Naive thymus-derived CD4-positive, alpha-beta T cell (primary cell): ENCODE measurements at places on chromosomes 3 and 15.

- no peak for DNase-seq
Observed at GRCh38 chr15:85154061-85154460, 172.4 kb downstream of the PDE8A start.

DNA sequence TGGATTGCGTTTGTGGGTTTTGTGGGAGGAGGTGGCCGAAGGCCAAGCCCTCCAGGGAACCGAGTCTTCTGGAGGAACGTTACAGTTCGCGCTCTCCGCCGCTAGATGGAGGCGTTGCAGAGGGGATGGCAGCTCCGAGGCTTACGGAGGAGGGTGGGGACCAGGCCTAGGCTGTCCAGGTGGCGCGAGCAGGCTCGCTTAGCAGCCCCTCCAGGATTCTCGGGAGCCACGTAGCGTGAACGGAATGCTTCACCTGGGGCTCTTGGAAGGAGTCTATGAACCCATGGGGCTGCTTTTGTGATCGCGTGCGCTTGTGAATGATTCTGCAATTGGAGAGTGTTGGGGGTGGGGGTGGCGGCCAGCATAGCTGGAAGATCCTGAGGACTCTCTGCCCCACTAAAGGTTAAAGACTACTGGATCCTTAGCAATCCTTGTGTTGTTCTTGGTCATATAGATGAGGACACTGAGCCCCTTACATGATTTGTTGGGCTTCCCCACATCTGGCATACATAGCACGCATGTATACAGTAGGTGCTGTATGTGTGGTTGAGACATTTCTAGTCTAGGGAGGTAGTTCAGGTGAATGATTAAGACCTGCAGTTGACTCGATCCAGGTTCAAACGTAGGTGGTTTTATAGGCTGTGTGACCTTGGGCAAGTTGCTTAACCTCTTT is 25.7 kb downstream of the FAM3D start:
- peak; percentile 38 for DNase-seq

GRCh38 chr15:66827698-66828055 is 125.6 kb downstream of the SMAD6 start:
- DNase-seq = no peak

GRCh38 chr3:142694225-142694624 is 29.6 kb upstream of the TRPC1 start:
- DNase-seq = no peak

- DNase-seq = no peak
Observed at GRCh38 chr3:125378762-125379161, 3.6 kb upstream of the ZNF148 start.

DNA sequence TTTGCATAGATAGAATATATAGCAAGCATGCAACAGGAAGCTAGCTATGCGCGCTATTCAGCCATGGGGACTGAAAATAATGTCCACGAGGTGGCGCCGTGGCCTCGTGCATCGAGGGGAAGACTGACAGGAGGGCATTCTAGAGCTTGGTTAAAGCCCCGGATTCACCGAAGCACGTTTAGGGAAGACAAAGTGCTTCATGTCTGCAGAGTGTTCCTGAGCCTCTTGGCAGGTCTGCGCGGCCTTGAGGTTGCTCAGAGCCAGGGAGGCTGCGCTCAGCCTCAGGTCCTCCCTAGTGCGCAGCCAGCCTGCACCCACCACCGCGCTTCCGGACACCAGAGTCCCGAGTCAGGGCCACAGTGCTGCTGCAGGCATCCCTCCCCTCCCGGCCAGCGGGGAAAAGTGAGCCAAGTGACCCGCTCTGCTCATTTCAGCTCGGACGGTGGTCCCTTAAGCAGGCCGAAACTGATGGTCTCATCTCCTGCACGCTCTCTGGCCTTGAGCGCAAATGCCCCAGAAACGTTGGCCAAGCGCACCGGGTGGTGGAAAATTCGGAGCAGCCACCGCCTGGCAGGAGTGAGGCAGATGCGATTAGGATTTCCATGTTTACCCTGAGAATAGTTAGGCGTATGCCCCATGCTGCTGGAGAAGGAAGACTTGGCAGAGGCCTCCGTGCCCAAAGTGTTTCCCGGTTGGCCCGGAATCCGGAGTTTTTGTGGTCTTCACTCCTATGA is 24.8 kb downstream of the GABRA5 start:
- DNase-seq = no peak

GRCh38 chr3:140530603-140531002 is 147.3 kb upstream of the TRIM42 start:
- DNase-seq = no peak

DNA sequence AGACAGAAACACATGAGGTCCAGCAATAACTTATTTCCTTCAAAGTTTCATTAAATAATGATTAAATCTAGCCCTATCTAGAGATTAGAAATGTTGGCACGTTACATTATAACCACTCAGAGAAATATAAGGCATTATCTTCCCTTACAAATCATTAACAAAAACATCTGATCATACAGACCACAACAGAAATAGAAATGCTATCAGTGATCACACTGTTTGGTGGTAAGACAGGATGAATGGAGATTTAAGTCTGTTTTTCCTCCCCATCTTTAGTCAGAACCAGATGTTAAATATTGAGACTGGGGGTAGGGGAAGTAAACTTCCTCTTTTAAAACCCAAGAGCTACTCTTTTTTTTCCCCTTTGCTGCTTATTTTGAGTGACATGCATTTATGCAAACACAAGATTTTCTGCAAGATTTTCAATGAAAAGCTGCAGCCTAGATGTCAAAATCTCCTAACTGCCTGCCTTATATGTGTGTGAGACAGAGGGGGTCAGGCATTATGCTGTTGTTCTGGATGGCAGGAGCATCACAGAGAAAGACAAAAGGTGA is 70.4 kb downstream of the CBLB start:
- DNase-seq = peak; percentile 42

- DNase-seq = no peak
Observed at GRCh38 chr3:71018799-71019198, 564.7 kb downstream of the FOXP1 start.

DNA sequence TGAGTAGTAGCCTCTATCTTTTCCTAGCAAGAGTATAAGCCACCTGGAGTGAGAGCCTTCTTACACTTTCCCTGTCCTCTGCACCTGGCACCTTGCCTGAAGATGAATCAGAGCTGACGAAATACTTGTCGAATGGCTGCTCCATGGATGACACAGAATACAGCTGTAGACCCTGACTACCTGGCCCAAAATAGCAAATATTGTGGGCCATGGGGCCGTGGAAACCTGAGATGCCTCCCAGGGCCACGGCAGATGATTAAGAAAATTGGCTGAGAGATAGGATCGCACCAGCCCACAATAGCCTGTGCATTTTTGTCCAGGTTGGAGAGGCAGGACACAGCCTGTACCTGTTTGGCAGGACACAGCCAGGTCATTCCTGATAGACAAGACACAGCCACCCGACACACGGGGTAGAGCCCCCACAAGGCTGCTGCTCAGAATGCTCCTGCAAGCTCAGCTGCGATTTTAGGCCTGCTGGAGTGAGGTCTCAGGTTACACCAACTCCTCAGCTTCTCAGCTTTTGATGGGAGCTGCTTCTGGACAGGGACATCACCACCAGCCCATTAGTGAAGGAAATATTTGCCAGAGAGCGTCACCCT is 22.9 kb upstream of the TPM1 start:
- DNase-seq = no peak

DNA sequence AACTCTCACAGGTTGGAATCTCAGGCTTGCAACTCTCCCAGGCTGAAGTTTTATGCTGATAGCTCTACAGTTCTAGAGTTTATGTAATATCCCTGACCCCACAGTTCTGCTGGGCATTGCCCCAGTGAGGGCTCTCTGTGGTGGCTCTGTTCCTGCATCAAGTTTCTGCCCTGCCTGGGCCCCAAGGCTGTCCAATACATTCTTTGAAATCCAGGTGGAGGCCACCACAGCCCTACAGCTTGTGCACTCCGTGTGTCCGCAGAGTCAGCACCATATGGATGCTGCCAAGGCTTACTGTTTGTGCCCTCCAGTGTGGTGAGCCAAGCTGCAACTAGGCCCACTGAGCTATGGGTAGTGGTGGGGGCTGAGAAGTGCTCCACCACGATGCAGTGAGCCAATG is 1141.2 kb upstream of the EPHA6 start:
- DNase-seq = no peak

DNA sequence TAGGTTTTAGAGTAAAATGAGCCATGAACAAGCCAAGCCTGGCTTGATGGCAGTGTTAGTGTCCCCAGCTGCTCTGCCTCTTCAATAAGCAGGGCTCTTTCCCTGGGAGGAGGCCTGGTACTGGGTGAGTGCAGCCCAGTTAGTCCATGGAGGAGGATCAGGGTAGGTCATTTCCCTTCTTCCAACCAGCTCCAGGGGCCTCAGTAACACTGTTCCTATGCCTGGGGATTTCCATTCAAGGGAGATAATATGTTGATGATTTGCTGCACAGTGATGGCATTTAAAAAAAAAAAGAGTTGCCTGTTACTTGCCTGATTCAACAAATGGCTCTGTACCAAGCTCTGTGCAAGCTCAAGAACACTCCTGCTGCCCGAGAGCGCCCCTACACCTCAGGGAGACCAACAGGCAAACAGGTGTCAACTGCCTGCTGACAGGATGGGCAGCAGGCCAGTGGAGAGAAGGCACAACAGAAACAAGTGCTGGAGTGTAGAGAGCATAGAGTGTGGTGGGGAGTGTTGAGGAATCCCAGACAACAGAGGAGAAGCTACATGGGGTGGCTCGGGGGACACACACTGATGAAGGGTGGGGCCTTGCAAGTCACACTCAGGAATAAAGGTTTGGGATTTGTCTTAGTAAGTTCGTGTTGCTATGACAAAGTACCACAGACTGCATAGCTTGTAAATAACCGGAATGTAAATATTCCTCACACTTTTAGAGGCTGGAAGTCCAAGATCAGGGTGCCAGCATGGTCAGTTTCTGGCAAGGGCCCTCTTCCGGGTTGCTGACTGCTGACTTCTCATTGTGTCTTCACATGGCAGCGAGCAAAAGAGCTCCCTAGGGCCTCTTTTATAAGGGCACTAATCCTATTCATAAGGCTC is 78.6 kb upstream of the PXYLP1 start:
- no peak for DNase-seq

- DNase-seq = no peak
Observed at GRCh38 chr15:65912235-65912634, 42.9 kb downstream of the RAB11A start.

DNA sequence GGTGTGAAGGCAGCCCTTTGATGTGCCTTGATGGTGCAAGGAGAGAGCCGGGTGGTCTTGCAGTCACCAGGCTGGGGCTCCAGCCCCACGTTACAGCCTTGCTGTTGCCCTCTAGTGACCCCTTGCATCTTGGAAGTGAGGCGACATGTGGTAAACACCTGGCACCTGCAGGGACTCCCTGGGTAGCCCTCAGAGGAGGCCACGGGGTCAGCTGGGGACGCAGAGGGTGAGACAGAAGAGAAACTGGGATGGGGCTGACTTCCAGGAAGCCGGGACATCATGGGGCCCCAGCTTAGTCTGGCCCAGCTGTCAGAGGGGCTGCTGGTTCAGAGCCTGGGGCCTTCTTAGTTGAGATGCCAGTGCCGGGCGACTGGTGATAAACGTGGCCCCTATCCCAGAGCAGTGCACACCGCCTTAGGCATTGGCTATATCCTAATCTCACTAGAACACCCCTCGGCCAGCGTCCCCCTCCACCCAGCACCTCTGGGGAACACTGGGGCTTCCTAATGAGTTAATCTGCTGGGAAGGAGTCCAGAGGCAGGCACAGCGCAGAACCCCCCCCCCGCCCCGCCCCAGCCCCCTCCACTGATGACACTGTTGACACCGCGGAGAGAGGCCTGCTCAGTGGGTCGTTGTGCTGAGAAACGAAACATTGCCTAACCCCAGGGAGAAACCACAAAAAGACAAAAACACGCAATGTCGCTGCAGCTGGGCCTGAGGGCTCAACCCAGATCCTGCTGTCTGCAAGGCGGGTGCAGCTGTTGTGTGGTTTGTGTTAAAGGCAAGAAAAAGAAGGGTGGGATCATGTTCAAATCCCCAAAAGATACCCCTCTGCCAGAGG is 60.5 kb upstream of the KLF13 start:
- peak; percentile 43 for DNase-seq

DNA sequence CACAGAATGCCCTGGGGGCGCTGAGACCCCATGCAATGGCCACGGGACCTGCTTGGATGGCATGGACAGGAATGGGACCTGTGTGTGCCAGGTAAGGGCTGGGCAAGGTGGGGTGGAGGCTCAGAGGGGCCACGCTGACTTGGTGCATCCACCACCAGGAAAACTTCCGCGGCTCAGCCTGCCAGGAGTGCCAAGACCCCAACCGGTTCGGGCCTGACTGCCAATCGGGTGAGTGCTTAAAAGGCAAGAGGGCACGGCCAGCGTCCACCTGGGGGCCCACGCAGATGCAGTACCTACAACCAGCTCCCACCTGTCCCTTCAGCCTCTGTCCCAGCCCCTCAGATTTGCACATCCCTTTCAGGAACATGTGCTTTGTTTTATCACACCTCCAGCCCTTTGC is 6.9 kb downstream of the STAB1 start:
- no peak for DNase-seq

- DNase-seq = no peak
Observed at GRCh38 chr3:189488241-189488767, 142.9 kb upstream of the TP63 start.

DNA sequence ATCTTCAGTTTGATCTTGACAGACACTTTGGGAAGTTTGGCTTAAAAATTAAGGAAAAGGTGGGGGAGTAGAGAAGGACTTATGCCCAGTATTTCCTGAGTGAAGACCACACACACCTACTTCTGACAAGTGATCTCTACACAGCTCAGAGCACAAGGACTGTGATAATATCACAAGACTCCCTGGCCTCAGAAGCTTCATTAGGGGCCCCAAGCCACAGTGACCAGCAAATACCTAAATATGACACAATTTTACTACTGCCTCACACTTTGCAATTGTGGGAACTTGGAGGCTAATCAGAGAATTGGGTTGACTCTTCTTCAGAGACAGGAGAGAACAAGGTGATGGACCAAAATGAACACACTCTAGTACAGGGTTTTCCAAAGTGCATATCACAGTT is 2.6 kb downstream of the ILDR1 start:
- no peak for DNase-seq

DNA sequence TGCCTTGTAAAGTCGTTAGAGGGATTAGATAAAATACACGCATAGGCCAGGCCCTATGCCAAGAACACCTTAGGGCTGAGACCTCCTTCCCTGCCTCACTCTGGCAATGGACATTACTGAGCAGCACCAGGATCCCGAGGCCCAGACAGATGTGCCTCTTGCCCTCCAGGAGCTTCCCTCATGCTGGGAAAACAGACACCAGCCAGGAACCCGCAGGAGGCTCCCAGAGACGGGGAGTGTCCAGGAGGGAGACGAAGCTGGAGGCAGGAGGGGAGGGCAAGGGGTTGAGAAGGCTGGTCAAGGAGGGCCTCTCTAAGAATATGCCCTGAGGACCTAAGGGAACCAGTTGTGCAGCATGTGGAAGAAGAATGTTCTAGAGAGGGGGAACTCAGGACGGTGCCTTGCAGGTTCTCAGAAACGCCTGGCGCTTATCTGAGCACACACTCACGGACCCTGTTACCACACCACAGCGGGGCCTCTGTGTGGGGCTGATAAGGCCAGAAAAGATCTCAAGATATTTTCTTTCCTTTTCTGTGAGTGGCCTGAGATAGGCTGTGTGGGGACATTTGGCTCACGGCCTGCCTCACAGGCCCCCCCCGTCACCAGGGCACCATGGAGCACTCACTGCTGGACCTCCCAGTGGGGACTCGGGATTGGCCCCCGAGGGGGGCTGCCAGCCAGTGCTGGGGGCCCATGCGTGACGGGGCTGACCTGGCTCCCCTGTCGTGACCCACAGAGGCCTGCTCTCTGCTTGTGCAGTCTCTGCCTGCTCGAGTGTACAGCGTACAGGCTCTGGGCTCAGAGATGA is 22.0 kb upstream of the CYP11A1 start:
- DNase-seq = no peak

GRCh38 chr15:45376300-45376928 is 1.9 kb downstream of the GATM start:
- no peak for DNase-seq
